ENCODE measurements at places on chromosomes 12 and 14.

DNA sequence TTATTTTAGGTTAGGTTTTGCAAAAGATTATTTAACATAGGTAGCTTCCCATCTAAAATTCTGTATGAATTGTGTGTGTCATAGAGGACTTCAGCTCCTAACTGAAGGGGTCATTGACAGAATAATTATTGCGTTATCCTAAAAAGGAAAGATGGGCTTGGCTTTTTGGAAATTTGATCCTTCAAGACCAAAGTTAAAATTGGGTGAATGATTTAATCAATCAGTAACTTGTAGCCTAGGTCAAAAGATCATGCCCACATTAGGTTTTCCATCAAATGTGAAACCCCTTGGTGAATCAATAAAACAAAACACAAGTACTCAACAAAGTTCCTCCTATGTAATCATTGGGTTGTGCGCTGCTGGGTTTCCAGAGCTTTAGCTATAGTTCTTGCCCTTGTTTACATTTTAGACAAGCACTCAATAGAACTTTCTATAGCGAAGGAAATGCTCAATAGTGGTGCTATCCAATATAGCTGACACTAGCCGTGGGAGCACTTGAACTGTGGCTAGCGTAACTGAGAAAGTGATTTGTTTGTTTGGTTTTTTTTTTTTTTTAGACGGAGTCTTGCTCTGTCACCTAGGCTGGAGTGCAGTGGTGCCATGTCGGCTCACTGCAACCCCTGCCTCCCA lies 37.6 kb upstream of the ARHGAP5 start:
- DNase-seq, result no peak

- DNase-seq, result peak; percentile 57
Observed at GRCh38 chr12:118307069-118307954, 65.4 kb downstream of the TAOK3 start.

- no peak for DNase-seq
Observed at GRCh38 chr14:51929166-51929565, 60.2 kb upstream of the RTRAF start.

GRCh38 chr14:20530771-20531571 lies 25.6 kb downstream of the RNASE10 start:
- peak; percentile 72 for DNase-seq

GRCh38 chr14:64713677-64714076 lies 9.5 kb downstream of the PLEKHG3 start:
- no peak for DNase-seq

- no peak for DNase-seq
Observed at GRCh38 chr14:38038171-38038570, 169.5 kb upstream of the SSTR1 start.

DNA sequence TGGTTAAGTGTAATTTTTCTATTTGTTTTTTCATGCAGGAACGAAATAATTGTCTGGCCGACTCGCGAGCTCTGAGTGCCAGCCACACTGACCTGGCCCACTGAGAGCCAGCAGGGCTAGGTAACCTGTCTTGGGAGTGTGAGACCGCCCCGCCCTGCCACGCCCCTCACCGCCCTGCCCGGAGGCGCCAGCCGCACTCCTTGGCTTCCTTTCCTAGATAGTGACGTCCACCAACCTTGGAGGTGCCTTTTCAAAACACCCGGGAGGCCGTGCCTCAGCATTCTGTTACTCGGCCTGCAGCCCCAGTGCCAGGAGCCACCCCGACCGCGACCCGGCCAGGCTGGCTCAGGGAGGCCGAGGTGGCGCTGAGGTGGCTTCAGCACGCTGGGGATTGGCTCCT lies 21.7 kb downstream of the XRCC3 start:
- DNase-seq, result no peak

GRCh38 chr14:54597795-54598443 lies 31.0 kb downstream of the SAMD4A start:
- DNase-seq, result no peak

DNA sequence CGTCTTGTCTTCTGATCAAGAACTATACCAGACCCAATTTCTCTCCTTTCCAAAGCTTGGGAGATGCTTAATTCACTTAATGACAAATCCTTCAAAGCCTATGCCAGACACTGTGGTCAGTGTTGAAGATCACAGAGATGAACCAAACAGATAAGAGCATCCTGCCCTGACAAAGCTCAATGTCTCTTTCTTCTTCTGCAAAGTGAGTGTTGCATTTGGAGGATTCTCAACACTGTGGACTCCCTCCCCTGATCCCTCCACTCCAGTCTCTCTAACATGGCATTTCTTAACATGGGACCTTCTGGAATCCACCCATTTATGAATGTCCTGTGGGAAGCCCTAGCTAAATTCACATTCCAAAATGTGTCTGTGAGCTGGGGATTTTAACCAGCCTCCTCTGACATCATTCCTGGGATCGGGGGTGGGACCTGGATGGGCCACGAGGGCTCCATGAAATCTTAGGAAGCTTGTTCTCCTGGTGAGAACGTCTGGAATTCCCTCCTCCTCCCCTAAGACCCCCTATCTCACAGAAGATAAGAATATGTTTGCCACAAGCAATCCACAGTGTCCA lies 20.3 kb downstream of the SYNE3 start:
- DNase-seq, result no peak

- DNase-seq, result no peak
Observed at GRCh38 chr14:68712703-68713370, 80.0 kb downstream of the ZFP36L1 start.

- no peak for DNase-seq
Observed at GRCh38 chr14:102513899-102514772, 4.6 kb upstream of the ANKRD9 start.

GRCh38 chr14:36271939-36272907 lies 48.2 kb downstream of the MBIP start:
- peak; percentile 56 for DNase-seq

- no peak for DNase-seq
Observed at GRCh38 chr12:121724925-121725324, 12.4 kb downstream of the TMEM120B start.

DNA sequence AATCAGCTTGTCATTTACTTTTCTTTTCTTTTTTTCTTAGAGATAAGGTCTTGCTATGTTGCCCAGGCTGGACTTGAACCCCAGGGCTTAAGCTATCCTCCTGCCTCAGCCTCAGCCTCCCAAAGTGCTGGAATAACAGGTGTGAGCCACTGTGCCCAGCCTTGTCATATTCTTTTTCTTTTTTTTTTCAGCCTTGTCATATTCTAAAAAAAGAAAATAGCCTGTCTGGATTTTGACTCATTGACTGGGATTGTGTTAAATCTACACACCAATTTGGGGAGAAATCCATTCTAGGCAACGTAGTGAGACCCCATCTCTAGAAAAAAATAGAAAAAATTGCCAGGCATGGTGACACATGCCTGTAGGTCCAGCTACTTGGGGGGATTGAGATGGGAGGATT lies 24.1 kb downstream of the ATP5MC2 start:
- DNase-seq, result no peak

Measured in stimulated activated CD4-positive, alpha-beta T cell treated with anti-CD3 and anti-CD28 coated beads, Interleukin-1b, Interleukin-23, amount 100 ng/mL, for 48 hours (primary cell).